ENCODE measurements at places on chromosomes 16 and 17.

DNA sequence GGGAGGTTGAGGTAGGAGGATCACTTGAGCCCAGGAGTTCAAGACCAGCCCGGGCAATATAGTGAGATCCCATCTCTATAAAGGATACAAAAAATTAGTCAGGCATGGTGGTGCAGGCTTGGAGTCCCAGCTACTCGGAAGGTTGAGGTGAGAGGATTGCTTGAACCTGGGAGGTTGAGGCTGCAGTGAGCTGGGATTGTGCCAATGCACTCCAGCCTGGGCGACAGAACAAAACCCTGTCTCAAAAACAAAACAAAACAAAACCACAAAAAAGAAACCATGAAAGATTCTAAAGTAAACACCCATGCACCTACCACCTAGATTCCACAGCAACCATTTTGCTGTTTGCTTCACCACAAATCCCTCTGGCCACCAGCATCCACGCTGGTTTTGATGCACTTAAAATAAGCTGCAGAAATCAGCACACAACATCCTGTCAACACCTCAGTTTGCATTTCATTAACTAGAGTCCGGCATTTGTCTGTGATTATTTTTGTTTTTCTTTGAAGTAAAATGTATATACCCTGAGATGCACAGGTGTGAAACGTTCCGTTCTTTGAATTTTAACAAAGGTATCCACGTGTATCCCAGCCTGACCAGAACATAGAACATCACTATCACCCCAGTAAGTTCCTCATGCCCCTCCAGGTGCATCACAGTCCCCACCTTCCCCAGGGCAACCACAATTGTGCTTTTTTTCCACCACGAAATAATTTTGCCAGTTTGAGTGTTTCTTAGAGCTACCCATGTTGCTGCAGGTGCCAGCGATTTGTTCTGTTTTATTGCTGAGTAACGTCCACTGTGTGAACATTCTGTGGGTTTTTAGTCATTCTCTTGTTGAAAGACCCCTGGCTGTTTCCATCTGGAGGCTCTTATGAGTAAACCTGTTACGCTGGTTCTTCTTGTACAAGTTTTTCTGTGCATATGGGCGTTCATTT lies 191.5 kb downstream of the SEC14L1 start:
- DNase-seq = no peak

- no peak for DNase-seq
These were observed 109.6 kb upstream of the CACNG3 start for GRCh38 chr16:24146518-24146917.

DNA sequence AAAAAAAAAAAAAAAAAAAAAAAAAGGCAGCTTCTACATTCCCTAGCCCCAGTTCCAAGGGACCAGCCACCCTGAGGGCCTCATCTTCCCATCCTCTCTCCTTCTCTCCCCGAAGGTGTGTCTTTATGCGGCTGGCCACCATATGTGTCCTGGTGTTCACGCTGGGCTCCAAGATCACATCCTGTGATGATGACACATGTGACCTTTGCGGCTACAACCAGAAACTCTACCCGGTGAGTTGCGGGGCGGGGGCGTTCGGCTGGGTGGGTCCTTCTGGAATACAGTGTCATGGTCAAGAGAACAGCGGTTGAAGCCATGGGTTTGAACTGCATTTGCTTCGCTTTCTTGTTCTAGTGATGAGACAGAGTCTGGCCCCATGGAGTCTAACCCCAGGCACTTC lies 22.6 kb upstream of the COQ7 start:
- no peak for DNase-seq

- no peak for DNase-seq
These were observed 240.9 kb downstream of the CDH11 start for GRCh38 chr16:64880994-64881393.

DNA sequence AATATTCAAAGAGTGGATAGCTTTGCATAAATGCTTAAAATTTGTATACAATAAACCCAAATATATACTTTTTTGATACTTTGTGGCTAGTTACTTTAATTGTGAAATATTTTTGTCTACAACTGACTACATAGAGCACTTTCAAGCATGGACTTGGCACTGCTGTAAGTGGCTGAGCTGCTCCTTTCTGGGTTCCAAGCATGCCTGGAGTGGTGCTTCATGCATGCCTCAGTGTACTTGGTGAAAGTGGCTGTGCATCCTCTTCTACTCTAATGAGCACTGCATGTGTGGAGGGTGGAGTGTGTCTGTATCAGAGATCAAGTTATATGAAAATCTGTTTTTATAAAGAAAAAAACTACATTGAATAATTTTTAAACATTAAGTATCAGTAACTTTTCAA lies 94.1 kb downstream of the OMG start:
- no peak for DNase-seq

DNA sequence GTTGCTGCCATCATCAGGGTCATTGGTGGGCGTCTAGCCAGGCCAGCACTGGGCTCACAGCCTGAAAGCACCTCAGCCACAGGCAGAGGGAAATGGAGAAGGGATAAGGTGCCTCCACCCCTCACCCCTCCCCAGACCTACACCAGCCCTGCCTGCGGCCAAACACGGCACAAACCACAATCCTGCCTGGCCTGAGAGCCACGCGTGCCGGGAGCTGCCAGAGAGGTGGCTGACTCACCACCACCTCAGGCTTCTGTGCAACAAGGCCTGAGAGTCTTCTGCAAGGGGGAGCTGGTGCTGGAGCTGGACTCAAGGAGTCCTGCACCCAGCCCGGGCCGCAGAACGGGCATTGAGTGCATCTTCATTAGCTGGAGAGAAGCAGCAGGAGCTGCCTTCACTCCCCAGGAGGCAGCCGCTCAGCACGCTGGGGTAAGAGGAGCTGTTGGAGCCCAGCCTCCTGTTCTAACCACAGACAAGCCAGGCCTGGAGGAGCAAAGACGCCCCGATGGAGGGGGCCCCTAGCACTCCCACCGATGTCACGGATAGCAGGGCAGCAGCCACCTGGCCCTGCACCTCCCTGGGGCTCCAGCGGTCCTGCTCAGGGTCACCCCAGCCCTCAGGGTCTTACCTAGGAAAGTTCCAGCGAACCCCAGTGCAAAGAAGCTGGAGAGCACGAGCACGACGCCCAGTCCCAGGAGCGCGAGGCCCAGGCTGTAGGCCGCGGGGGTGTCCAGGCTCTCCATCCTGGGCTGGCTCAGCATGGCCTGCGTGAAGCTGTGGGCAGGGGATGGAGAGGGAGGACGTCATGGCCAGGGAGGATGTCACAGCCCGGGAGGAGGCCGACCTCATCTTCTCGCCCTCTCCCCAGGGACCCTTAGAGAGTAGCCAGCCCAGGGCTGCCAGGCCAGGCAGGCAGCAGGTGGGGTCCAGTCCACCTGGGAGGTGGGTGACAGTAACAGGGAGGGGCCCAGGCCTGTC lies 16.0 kb upstream of the RASD1 start:
- peak; percentile 60 for DNase-seq

DNA sequence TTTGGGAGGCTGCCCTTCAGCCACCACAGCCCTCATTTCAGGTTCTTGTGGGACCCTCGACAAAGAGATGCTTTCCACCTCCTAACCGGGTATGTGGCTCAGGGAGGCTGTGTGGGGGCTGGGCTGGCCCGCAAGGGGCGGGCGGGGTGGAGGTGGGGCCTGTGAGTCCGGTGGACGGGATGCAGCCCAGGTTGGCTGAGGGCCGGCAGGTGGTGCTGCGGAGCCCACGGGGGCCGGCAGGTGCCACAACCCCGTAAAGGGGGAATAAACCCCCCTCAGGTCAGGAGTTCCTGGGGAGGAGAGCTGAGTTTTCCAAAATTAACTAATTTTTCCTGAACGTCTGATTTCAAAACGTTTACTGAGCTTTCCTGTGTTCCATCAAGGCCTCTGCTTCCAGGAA lies 4.9 kb upstream of the CIAO3 start:
- DNase-seq = no peak

DNA sequence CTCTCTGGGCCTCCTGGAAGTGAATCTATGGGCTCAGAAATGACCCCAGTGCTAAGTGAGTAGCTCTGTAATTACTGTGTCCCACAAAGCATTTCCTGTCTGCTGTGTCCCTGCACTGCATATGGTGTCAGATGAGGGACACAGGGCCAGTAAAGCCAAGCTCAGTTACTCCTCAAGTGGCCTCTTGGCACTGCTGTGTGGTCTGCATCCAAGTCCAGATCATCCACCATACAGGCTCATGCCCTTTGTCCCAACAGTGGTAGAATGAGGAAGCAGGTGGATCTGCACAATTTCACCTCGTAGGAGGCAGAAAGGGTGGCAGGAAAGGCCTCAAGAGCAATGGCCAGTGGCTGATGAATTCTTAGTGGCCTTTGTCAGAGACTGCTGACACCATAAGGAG lies 146.8 kb downstream of the SOX9 start:
- no peak for DNase-seq

GRCh38 chr16:4790871-4791270 lies 2.7 kb upstream of the SEPTIN12 start:
- DNase-seq = no peak

DNA sequence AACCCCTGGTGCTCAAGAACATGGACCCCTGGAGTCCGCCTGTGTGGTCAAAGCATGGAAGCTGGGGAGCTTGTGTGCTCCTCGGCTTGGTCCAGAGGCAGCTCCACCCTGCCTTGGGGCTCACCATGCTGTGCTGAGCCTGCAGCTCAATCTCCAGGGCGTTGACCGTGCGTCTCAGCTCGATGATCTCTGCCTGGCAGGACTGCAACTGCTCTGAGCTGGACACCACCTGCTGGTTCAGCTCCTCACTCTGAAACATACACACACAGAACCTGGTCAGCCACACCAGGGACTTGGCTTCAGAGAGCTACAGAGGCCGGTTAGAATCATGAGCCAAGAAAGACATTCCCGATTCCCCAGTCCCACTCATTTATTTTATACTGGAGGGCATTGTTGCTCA lies 2.7 kb downstream of the KRT35 start:
- DNase-seq = no peak

- DNase-seq = no peak
These were observed 3.8 kb downstream of the NTHL1 start for GRCh38 chr16:2043667-2044451.

GRCh38 chr17:2089021-2089422 lies 34.1 kb downstream of the HIC1 start:
- DNase-seq = no peak

GRCh38 chr16:56269281-56269680 lies 78.0 kb downstream of the GNAO1 start:
- DNase-seq = no peak

- DNase-seq = no peak
These were observed 29.2 kb downstream of the NOL11 start for GRCh38 chr17:67746704-67747571.

DNA sequence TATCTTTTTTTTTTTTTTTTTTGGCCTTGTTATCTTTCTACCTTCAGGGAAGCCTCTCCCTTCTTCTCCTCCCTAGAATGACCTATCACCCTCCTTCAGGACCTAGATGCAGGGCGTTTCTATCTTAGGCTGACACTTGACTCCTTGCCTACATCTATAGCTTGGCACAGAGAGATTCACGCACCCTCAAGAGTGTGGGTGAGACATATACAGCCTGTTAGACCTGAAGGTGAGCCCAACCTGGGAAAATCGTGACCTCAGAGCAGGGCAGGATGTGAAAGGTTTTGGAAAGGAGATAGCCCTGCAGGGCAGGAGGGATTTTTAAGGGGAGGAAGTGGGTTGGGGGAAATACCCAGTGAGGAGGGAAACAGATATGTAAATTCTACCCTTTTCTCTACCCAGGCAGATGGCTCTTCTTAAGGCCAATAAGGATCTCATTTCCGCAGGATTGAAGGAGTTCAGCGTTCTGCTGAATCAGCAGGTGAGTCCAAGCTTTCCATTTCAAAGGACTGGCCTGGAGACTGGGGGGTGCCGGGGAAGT lies at the start of gene AHSP:
Gene AHSP, plus strand, starts transcription at position 167 of the 541 bp plus-strand sequence. Its CDS starts 240 bp downstream, at position 407.
- DNase-seq = no peak

DNA sequence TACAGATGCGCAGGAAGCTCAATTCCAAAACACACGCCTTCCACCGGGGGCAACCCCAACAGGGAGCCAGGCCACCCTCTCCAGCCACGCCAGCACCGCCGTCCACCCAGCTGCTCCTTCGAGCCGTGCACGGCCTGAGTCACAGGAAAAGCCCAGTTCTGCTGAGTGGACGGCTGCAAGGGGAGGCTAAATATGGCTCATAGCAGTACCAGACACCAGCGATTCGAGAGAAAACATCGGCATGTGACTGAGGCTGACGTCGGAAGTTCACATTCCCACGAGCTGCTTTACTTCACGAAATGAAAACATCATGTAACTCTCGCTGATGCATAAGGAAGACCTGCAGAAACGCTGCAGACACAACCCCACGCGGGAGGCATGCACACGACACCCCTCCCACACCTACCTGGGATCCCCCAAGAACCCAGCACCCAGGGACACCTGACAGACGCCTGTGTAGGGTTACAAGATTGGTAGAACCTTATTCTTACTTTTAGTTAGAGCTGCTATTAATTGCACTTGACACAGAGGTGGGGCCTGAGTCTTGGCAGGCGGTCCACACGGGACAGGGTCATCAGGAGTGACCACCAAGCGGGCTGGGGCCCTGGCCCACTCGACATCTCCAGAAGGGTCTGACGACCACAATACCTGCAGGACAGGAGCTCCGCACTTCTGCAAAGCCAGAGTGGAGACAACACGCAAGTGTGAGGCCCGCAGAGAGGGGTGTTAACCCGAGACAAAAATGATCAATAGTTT lies 116.8 kb downstream of the ANKRD11 start:
- peak; percentile 92 for DNase-seq

DNA sequence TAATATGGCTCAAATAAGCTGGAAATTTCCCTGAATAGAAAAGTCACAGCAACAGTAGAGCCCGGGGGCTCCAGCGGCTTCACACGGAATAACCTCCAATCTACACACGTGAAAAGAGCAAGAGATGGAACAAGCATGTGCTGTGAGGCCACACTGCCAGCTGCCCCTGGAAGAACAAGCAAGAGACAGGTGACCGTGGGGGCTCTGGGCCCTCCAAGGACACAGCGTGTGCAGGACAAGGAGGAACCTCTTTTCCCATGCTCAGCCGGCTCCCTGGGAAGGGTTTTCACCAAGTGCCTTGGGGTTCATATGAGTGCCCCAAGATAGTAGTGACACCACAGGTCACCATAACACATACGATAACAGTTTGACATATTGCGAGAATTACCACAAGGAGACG lies 110.2 kb upstream of the ZNF750 start:
- DNase-seq = no peak

DNA sequence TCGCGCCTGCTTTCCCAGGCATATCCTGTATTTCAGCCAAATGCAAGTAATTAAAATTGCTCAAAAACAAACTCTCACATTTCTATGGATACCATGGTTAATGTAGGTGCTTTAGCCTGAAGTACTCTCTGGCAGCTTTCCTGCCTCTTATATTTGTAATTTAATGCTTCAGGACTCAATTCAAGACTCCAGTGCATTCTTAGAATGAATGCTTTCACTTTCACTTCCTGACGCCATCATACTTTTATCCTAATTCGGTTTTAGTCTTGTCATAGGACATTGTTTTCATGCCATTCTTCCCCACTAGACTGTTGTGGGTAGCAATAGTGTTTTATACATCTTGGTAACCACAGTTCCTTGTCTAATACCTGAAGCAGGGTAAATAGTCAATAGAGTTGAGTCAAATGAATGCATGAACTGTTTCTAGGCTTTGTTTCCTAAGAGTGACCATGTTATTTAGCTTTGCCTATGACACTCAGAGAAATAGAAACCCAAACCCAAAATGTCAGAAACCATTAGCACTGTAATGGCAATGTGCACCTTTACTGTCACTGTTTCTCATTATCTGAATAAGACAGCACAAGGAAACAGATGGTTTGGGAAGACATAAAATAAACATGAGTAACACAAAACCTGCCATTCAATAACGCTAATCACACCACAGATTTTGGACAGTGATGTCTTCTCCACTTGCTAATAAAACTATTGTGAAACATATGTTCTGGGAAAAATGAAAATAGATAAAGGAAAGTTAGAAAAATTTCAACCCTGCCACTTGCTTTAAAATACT lies 705.5 kb downstream of the CDH11 start:
- peak; percentile 60 for DNase-seq

- DNase-seq = no peak
These were observed 143.2 kb upstream of the ASIC2 start for GRCh38 chr17:33436321-33436720.
